Glomerular endothelial cell (primary cell): ENCODE measurements at places on chromosomes 1 and 21.

DNA sequence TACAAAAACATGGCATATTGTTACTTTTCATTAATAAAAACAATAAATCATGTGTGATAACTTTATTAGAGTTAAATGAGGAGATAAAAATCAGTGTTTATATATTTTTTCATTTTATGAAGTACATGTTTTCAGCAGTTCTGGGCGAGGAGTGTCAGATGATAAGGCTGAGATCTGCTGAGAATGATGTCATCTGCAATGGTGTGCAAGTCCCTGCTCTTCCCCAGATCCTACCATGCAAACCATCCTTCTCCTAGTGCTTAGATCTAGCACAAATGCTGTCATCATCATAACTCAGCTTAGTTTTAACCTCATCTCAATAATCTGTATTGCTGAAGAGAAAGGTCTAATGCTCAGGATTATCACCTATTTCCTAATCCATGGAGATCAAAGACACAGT lies 214.4 kb upstream of the DAB1 start:
- no peak for DNase-seq

- DNase-seq: no peak
Observed at GRCh38 chr1:213623862-213624261, 363.9 kb upstream of the PROX1 start.

GRCh38 chr1:227946624-227947385 lies 927 bp downstream of the WNT9A start:
- no peak for DNase-seq

DNA sequence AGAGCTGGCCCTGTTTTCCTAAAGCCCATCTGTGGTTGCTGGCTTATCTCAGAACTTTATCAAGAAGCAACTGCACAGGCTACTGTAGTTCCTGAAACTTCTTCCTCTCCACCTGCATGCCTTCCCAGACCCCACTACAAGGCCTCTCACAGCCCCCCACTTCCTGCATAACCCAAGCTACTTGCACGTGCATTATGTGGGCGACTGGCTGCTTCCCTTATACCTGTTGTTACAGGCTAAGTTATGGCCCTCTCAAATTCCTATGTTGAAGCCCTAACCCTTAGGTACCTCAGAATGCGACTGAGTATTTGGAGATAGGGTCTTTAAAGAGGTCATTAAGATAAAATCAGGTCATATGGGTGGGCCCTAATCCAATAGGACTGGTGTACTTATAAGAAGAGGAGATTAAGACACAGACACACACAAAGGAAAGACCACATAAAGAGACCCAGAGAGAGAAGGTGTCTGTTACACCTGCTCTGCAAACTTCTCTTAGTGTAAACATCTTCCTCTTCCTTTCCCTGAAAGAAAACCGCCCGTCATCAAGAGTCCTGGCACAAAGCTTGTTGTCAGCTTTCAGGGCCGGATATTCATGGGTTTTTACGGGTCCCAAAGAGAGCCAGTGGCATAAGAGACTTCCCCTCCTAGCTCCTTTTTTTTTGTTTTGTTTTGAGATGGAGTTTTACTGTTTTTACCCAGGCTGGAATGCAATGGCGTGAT lies 5.1 kb downstream of the ZNF496 start:
- no peak for DNase-seq

- no peak for DNase-seq
Observed at GRCh38 chr1:183281039-183281438, 95.0 kb downstream of the LAMC2 start.
